ENCODE measurements at places on chromosomes 4 and X.
A peak's percentile ranks its signal among the peaks of the same experiment; 100 is the strongest.

DNA sequence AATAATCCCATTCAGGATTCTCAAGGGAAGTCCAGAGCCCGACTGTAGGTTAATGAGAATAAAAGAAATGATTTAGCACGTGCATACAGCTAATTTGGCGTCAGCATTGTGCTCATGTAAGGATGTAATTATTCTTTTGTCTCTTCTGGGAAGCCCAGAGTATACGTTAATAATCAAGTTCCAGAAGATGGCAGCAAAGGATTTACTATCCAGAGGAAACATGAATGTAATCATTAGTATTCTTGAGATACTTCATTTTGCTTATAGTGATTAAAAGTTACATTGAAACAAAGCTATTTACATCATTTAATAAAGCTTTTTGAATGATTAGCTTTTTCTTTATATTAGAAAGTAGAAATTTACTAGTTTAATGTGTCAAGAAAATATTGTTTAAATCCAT, 27.1 kb upstream of the MAP9 start:
- peak; percentile 45 for DNase-seq

DNA sequence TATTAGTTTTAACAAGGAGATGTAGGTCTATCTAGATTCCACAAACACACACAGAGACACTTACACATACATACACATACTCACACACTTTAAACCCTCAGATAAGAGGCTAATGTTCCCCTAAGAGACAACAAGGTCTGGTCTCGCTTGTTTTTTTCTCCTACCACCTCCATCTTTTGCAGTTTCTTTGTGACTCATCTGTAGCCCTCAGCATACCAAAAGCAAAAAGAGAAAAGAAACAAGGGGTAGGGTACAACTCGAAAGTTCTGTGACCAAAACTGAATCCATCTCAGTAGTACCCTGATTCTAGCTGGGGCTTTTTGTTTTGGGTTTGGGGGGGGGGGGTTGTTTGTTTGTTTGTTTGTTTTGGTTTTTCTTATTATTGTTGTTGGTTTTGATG, 12.2 kb upstream of the EXOSC9 start:
- DNase-seq: no peak

GRCh38 chr4:114272226-114272625, 292.8 kb upstream of the ARSJ start:
- no peak for DNase-seq

- no peak for DNase-seq
Measured at GRCh38 chrX:13966793-13967125, 62.9 kb downstream of the GEMIN8 start.

DNA sequence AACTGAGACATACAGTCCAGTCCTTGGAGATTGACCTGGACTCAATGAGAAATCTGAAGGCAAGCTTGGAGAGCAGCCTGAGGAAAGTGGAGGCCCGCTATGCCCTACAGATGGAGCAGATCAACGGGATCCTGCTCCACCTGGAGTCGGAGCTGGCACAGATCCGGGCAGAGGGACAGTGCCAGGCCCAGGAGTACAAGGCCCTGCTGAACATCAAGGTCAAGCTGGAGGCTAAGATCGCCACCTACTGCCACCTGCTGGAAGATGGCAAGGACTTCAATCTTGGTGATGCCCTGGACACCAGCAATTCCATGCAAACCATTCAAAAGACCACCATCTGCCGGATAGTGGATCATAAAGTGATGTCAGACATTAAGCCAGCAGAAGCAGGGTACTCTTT, 20.4 kb upstream of the FRMPD3 start:
- peak; percentile 21 for DNase-seq

DNA sequence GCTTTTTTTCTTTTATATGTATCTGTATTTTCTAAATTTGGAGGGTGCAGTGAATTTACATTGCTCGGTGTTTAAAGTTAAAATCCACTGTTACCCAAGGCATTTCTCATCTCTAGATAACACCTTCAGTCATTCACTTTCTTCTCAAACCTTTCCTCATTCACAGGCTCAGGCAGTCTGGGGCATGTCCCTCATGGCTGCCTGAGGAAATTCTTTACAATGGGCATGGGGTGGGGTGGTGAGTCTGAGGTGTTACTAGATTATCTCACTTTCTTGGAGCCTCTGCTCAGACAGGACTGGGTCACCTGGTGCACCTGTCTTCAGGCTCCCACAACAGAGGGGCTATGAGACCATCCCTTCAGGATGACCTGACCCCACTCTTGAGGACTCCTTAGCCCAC, 17.4 kb downstream of the CCDC149 start:
- DNase-seq: no peak

- DNase-seq: no peak
Measured at GRCh38 chrX:45807572-45808425, 607.1 kb upstream of the DIPK2B start.

DNA sequence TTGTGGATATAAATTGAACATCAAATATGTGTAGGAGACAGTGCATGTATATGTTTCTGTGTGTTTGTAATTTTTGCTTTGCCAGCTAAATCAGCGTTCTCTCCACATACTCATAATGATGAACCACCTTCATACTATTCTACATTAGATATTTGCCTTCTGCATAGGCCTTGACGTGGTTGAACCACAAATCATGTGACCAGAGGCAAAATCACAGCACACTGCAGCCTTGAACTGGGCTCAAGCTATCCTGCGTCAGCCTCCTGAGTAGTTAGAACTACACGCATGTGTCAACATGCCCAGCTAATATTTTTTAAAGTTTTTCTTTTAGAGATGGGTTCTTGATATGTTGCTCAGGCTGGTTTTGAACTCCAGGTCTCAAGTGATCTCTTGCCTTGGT, 9.5 kb downstream of the UBQLN2 start:
- no peak for DNase-seq

GRCh38 chr4:17544831-17545234, 29.9 kb downstream of the CLRN2 start:
- DNase-seq: no peak

GRCh38 chr4:147578051-147578476, 39.1 kb upstream of the TMEM184C start:
- no peak for DNase-seq
